ENCODE measurements at places on chromosomes 2 and 18.

- DNase-seq: no peak
Observed at GRCh38 chr2:239199041-239199768, 201.6 kb downstream of the HDAC4 start.

DNA sequence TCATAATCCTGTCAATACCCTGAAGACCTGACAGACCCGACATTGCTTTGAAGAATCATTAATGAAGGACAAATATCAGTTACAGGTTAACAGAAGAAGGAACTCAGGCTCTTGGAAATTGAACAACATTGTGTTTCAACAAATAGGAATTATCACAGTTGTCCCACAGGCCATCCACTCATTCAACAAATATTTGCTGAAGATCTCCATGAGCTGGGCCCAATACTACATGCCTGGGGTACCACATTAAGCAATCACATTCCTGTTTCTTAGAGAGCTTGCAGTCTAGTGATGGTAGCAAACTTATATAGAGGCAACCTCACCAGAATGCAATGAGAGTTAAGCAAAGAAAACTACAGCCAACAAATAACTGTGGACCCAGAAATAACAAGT lies 671.6 kb upstream of the ACVR2A start:
- no peak for DNase-seq

GRCh38 chr2:117980783-117981676 lies 32.8 kb downstream of the CCDC93 start:
- DNase-seq: no peak

GRCh38 chr2:88549616-88550292 lies 77.5 kb downstream of the EIF2AK3 start:
- no peak for DNase-seq
